Left hindlimb (tissue), 1 donor: ENCODE measurements at places on chromosomes 1 and 21.

- DNase-seq: no peak
Observed at GRCh38 chr1:228555074-228555994, 68.2 kb downstream of the RNF187 start.

- no peak for DNase-seq
Observed at GRCh38 chr21:26759731-26760130, 85.5 kb downstream of the ADAMTS1 start.

GRCh38 chr21:46226920-46227599, 1.5 kb downstream of the LSS start:
- no peak for DNase-seq

DNA sequence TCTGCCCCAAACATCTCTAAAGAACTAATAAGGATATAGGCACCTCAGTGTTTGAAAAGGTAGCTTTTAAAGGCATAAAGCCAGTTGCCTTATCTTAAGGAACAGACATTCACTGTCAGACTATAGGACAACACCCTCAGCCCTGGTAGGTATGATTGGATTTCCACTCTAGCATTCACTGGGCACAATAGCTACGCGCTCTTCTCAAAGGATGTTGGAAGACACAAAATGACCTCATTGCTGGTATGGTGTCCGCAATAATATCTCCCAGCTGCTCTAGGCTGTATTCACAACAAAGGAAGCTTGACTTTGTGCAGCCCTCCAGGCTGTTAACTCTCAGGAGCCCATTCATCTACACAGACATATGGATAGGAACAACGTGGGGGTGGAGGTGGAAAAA, 119.4 kb upstream of the CXADR start:
- no peak for DNase-seq

DNA sequence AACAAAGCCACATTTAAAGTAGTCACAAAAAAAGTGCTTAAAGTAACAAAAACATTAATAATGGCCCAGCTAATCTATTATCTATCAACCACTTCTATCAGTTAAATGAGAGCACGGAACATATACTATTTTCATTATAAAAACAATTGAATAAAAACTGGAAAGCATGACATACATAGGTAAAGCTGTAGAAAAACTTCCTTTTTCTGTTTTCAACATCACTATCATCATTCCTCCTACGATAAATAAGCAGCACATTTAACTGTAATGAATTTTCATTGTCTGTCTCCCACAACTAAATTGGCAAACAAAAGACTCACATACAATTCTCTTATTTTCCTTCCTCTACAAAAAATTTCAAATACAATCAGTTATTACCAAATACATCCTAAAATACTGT, 96.4 kb upstream of the DPH5 start:
- no peak for DNase-seq
